Esophagus squamous epithelium (tissue), 5 donors: ENCODE measurements at places on chromosomes 2 and 18. TPM values are rescaled to one million over a fixed set of nuclear protein-coding genes. Genes with fewer than 3 reads are reported as not detected.

GRCh38 chr2:43174368-43174916 is 52.0 kb downstream of the ZFP36L2 start:
- H3K4me3 ChIP-seq: no peak overlapping the region
- H3K27ac ChIP-seq: peak overlapping the region; percentile 43
- DNase-seq: no peak
- no peaks in the 10 kb centered on the region for H3K27me3 ChIP-seq
- H3K36me3 ChIP-seq: no peaks in the 10 kb centered on the region

- no peaks in the 10 kb centered on the region for H3K27me3 ChIP-seq
- H3K27ac ChIP-seq: no peak overlapping the region
- peaks cover 18% of the 10 kb centered on the region for H3K4me1 ChIP-seq
- H3K36me3 ChIP-seq: no peaks in the 10 kb centered on the region
Measured at GRCh38 chr2:75202359-75202758, 3.0 kb upstream of the TACR1 start.

- peaks cover 3% of the 10 kb centered on the region for H3K4me1 ChIP-seq
- no peak for DNase-seq
- H3K4me3 ChIP-seq: no peak overlapping the region
- no peaks in the 10 kb centered on the region for H3K36me3 ChIP-seq
- no peak overlapping the region for H3K27ac ChIP-seq
Measured at GRCh38 chr2:120802867-120803484, 67.3 kb downstream of the GLI2 start.

M1AP gene
- 0.19 TPM for total RNA-seq

- no peaks in the 10 kb centered on the region for H3K4me1 ChIP-seq
- H3K4me3 ChIP-seq: no peak overlapping the region
- H3K27ac ChIP-seq: no peak overlapping the region
- no peaks in the 10 kb centered on the region for H3K27me3 ChIP-seq
- no peak for DNase-seq
Measured at GRCh38 chr2:219658196-219658846, 30.9 kb downstream of the SLC4A3 start.

DNA sequence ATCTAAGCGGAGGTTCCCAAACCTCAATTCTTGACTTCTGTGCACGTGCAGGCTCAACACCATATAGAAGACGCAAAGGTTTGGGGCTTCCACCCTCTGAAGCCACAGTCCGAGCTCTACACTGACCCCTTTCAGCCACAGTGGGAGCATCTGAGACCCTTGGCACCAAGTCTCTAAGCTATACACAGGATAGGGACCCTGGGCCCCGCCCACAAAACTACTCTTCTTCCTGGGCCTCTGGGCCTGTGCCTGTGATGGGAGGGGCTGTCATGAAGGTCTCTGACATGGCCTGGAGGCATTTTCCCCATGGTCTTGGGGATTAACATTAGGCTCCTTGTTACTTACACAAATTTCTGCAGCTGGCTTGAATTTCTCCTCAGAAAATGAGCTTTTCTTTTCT is 1374.1 kb upstream of the NXPH2 start:
- H3K4me3 ChIP-seq: no peak overlapping the region
- no peaks in the 10 kb centered on the region for H3K36me3 ChIP-seq
- no peak for DNase-seq
- no peaks in the 10 kb centered on the region for H3K27me3 ChIP-seq

DNA sequence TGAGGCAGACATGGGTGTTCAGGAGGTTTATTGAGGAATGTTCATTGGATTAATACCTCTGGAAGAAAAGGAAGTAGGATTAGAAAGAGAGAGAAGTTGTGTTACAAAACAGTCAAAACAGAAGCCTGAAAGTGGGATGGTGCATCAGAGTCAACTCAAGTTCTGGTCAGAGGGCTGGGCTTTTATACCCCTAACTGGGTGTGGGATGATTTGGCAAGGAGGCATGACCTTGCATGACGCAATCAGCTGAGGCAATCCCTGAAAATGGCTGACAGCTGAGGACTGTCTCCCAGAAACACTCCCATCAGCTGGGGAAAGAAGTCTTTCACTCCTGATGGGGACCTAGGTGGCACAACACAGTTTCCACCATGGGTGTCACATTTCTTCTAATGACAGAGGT is 818.2 kb downstream of the SATB2 start:
- no peak for DNase-seq
- H3K27ac ChIP-seq: no peak overlapping the region
- H3K4me3 ChIP-seq: no peak overlapping the region

OXER1 gene
- total RNA-seq: 2.3 TPM

- H3K27me3 ChIP-seq: no peaks in the 10 kb centered on the region
- H3K36me3 ChIP-seq: no peaks in the 10 kb centered on the region
- H3K4me1 ChIP-seq: peaks cover 5% of the 10 kb centered on the region
- no peak for DNase-seq
- no peak overlapping the region for H3K27ac ChIP-seq
Measured at GRCh38 chr2:110748489-110748867, 16.1 kb downstream of the ACOXL start.

DNA sequence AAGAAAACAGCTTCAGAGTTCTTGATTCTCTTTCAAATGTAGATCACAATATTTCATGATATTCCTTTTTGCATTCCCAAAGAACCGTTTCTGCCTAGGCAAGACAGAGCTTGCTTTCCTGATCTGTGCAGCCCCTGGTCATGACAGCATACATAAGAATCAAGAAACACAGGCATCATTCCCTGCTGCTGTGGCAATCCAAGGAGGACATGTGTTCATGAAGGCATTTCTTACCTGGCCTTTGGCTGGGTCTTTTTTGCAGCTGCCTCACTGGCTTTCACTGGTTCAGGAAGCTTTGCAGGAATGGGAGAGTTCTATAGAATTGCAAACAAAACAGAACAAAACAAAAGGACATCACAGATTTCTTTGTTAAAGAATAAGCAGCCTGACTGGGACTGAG is 87.6 kb upstream of the NFU1 start:
- H3K27me3 ChIP-seq: no peaks in the 10 kb centered on the region
- DNase-seq: no peak
- H3K4me1 ChIP-seq: no peaks in the 10 kb centered on the region
- H3K27ac ChIP-seq: no peak overlapping the region
- peaks cover 97% of the 10 kb centered on the region for H3K36me3 ChIP-seq

CACNB4 gene
- total RNA-seq: 6.1 TPM

SLC9A4 gene
- 0.76 TPM for total RNA-seq

PCBP1 gene
- total RNA-seq: 191 TPM

ITPRIPL1 gene
- 3.1 TPM for total RNA-seq

PROKR1 gene
- not detected for total RNA-seq

- no peak overlapping the region for H3K27ac ChIP-seq
- peaks cover 99% of the 10 kb centered on the region for H3K36me3 ChIP-seq
- no peaks in the 10 kb centered on the region for H3K27me3 ChIP-seq
Measured at GRCh38 chr2:63888490-63889402, 47.0 kb downstream of the UGP2 start.

DNA sequence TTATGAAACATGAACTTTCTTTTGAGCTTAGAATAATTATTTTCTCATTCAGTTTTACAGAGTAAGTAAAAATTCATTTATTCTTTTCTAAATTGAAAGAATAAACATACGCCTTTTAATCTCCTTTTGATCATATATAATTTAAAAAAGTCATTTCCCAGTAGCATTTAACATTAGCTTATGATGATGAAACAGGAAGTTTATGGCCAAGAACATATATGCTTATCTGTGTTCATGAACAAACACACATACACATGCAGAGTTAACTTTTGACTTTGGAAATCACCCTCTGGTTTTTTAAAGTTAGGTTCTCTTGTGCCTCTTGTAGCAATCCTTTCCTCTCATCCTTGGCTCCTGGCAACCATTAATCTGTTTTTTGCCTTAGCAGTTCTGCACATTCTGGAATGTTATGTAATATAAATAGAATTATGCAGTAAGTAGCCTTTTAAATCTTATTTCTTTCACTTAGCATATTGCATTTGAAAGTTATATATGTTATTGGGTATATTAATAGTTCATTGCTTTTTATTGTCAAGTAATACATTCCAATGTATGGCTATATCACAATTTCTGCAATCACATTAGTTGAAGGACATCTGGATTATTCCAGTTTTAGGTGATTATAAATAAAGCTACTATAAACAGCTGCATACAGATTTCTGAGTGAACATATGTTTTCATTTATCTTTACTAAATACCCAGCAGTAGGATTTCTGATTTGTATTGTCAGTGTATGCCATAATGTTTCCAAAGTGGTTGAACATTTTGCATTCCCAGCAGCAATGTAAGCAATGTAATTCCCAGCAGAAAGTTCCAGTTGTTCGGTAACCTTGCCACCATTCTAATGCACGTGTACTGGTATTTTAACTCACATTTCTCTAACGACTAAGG is 210.3 kb downstream of the ZRANB3 start:
- no peak overlapping the region for H3K27ac ChIP-seq
- no peak overlapping the region for H3K4me3 ChIP-seq
- no peaks in the 10 kb centered on the region for H3K4me1 ChIP-seq
- no peaks in the 10 kb centered on the region for H3K36me3 ChIP-seq

- no peak overlapping the region for H3K27ac ChIP-seq
- H3K27me3 ChIP-seq: no peaks in the 10 kb centered on the region
- H3K4me1 ChIP-seq: peaks cover 17% of the 10 kb centered on the region
- no peaks in the 10 kb centered on the region for H3K36me3 ChIP-seq
- no peak overlapping the region for H3K4me3 ChIP-seq
Measured at GRCh38 chr2:63121055-63121834, 70.6 kb downstream of the OTX1 start.

DNA sequence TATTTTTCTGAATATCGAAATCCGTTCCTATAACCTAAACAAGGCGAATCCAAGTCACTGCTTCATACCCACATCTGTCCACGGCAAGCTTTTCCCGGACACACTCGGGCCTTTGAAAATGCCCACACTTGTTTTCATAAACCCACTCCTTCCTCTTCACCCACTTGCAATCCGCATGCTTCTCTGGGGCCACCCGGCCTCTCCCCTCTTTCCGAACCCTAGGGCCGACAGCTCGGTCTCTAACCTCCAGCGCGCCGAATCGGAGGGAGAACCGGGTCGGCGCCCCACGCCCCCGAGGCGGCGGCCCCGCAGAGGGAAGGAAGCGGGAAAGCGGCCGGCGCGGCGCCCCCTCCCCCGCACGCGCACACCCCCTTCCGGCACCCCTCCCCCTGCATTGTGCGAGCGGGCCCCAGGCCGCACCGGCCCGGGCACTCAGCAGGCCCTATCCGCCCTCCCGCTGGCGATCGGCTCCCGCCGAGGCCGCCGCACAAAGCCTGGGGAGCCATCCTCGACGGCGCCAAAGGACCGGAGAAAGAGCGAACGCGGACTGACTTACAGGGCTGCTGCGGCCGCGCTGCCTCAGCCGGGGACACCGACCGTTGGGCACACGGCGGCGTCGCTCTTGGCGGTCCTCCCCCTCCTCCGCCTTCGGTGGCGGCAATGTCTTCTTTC is 467 bp downstream of the PUM2 start:
- H3K36me3 ChIP-seq: peaks cover 13% of the 10 kb centered on the region
- no peak for DNase-seq
- H3K27ac ChIP-seq: peak overlapping the region; percentile 99

- no peaks in the 10 kb centered on the region for H3K36me3 ChIP-seq
- H3K27me3 ChIP-seq: no peaks in the 10 kb centered on the region
Measured at GRCh38 chr2:180739070-180739469, 241.3 kb upstream of the UBE2E3 start.

DNA sequence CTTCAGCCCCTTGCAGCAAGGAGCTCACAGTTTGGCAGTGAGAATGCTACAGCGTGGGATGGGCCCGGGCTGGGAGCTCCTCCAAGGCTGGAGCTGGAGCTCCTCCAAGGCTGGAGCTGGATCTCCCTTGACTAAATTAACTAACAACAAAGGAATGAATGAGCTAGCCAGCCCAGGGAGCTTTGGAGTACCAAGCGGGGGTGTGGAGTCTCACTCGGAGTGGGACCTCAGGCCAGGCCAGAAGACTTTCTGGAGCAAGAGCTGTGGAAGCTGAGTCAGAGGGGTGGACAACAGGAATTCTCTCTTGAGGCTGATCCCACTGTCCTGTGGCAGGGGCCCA is 244.7 kb upstream of the HS6ST1 start:
- no peak for DNase-seq
- no peaks in the 10 kb centered on the region for H3K4me1 ChIP-seq
- H3K27ac ChIP-seq: peak overlapping the region; percentile 17
- H3K4me3 ChIP-seq: no peak overlapping the region
- no peaks in the 10 kb centered on the region for H3K36me3 ChIP-seq

GRCh38 chr18:50466634-50467033 is 91.8 kb downstream of the SKA1 start:
- no peaks in the 10 kb centered on the region for H3K36me3 ChIP-seq
- H3K4me1 ChIP-seq: no peaks in the 10 kb centered on the region
- DNase-seq: no peak
- no peak overlapping the region for H3K4me3 ChIP-seq
- H3K27ac ChIP-seq: no peak overlapping the region
- no peaks in the 10 kb centered on the region for H3K27me3 ChIP-seq

DNA sequence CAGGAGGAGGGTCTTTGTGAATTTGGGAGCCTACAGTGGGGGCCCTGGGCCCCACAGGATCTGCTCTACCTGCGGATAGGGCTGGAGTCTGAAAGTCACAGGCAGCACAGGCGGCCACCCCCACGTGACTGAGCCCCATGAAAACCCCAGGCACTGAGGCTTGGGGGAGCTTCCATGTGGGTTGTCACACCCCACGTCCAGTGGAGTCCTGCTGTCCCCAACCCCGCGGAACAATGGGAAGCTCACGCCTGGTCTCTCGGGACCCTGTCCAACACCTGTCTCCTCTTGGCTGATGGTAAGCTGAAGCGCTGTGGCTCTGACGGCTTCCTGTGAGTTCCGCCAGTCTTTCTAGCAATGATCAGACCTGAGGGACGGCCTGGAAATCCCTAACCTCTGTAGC is 85.8 kb downstream of the PTGR3 start:
- no peak overlapping the region for H3K4me3 ChIP-seq
- H3K4me1 ChIP-seq: no peaks in the 10 kb centered on the region
- H3K27ac ChIP-seq: no peak overlapping the region
- DNase-seq: no peak

- no peak overlapping the region for H3K27ac ChIP-seq
- no peak overlapping the region for H3K4me3 ChIP-seq
- H3K36me3 ChIP-seq: no peaks in the 10 kb centered on the region
- no peak for DNase-seq
- H3K4me1 ChIP-seq: no peaks in the 10 kb centered on the region
Measured at GRCh38 chr2:163556511-163556910, 179.3 kb downstream of the FIGN start.

DNA sequence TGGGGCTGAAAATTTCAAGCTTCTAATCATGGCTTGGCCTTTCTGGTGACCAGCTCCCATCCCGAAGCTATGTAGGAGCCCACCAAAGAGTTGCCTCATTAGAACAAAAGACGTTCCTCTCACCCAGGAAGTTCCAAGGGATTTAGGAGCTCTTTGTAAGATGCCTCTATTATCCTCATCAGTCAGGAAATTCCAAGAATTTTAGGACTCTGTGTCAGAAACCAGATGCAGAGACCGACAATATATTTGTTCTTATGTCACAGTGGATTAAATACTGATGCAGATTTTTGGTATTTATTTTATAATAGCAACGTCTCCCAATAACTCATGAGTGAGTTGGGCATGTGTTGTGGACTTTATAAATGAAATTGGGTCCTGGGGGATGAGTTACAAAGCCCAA is 91.8 kb upstream of the SKOR2 start:
- H3K4me1 ChIP-seq: no peaks in the 10 kb centered on the region
- H3K27me3 ChIP-seq: no peaks in the 10 kb centered on the region
- no peak overlapping the region for H3K4me3 ChIP-seq
- no peak overlapping the region for H3K27ac ChIP-seq
